Renal cortex interstitium (tissue), 15 donors: ENCODE measurements at places on chromosomes 16 and 17. TPM values are rescaled to one million over a fixed set of nuclear protein-coding genes. Genes with fewer than 3 reads are reported as not detected.

DNA sequence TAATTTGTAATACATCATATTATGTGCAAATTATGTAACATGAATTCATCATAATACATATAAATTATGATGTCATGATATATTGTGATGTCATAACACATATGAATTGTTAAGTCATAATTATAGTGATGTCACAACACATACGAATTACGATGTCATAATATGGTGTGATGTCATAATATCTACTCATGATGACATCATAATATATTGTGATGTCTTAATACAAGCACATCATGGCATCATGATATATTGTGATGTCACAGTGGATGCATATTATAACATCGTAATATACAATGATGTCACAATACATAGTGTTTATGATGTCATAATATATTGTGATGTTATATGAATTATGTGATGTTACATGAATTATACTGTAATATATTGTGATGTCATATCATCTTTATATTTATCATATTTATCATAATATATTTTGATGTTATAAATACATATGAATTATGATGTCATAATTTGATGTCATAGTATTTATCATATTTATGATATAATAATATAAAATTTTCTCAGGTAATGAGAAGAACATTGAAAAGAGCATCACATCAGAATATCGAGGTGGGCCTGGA lies 1793.0 kb downstream of the TP53TG3F start:
- no peak for DNase-seq

DNA sequence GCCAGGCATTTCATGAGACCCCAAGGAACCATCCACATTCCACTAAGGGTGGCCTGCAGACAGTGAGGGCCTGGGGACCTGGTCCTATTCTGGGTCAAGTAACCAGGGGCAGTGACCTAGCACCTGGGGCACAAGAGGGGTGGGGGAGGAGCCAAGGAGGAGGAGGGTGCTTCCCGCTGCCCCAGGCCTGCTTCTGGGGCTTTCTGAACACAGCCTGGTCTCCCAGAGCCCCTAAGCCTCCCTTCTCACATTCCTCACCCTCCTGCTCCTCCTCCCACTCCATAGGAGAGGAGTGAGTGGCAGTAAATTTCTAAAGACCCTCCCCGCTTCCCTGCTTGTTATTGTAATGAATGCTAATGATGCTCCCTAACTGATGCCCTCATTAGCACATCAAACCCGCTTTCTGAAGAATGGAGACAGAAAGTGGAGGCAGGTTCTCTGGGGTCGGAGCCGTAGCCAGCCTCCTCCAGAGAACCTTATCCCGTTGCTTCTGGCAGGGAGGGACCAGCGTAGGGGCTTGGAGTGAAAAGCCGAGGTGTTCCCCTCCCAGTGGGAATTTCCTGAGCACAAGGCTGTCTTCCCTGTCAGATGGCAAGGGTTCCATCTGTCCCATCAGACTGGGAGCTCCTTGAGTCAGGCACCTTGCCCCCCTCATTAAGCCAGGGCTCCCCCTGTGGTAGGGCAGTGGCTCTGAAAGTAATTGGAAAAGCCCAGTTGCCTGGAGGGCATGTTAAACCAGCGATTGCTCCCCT lies 3.7 kb upstream of the SRCIN1 start:
- DNase-seq = no peak

- DNase-seq = no peak
These were observed 23.4 kb upstream of the SKAP1 start for GRCh38 chr17:48453447-48453846.

DNA sequence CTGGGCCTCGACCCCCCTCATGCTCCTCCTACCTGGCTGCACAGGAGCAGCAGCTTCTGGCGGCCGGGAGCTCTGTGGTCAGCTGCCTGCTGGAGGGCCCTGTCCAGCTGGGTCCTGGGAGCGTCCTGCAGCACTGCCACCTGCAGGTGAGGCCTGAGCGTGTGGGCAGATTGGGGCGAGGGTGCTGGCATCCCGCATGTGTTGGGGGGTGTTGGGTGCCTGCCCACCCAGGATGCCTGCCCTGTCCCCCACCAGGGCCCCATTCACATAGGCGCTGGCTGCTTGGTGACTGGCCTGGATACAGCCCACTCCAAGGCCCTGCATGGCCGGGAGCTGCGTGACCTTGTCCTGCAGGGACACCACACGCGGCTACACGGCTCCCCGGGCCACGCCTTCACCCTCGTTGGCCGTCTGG lies 16.5 kb downstream of the FCSK start:
- no peak for DNase-seq

Gene TP53TG3B
- not detected for polyA plus RNA-seq

Gene VTN
- 19.4 TPM for polyA plus RNA-seq

- no peak for DNase-seq
These were observed 577.8 kb downstream of the WWOX start for GRCh38 chr16:78677181-78677731.

Gene HBA1
- polyA plus RNA-seq = 749 TPM

DNA sequence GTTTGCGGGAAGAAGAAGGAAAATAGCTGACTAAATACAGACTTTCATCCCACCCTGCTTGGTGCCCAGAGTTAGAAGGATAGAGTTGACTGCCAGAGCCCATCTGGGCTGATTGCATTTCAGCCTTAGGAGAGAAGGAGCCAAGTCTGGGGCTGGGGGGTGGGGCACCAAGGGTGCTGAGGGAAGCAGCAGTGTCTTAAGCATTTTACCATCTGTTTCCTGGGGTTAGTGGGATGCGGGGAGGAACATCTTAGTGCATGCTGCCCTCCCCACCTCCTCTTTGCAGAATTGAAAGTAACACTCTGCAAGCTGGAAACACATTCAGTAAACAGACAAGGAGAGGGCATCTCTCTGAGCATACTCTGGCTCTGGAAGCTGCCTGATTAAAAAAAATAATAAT lies 1.5 kb upstream of the ARL5C start:
- DNase-seq = no peak

GRCh38 chr17:78168903-78169793 lies 767 bp downstream of the SYNGR2 start:
- no peak for DNase-seq

DNA sequence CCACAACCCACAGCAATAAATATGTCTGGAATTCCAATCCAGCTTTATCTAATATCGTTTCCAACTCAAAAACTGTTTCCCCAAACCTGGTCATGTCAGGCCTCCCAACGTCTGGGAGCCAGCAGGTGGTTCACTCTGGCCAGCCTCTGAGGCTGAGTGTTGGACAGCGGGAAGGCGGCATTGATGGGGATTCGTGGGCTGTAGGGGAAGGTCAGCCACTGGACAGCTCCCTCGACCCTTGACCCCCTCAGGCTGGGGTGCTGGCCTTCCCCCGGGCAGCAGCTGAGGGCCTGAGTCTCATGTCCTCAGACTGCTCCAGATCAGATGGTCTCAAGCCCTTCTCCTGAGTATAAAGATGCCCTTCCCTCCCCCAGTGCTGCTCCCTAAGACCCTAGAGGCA lies 50.2 kb downstream of the SDK2 start:
- DNase-seq = no peak

DNA sequence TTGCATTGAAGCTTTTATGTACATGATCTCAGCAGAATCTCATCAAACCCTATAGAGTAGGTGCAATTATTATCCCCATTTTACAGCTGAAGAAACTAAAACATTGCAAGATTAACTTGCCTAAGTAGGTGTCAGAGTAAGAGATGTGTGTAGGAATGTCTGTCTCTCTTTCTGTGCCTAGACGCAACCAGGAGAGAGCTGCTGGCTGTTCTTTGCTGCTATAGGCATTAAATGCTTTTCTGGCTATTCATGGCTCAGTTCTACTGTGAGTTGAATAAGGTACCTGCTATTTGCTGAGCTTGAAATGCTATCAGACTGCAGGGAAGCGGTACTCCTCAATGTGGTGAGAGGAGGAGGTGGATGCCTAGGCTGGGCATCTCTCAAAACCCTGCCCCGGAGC lies 17.0 kb downstream of the IRX5 start:
- DNase-seq = no peak

DNA sequence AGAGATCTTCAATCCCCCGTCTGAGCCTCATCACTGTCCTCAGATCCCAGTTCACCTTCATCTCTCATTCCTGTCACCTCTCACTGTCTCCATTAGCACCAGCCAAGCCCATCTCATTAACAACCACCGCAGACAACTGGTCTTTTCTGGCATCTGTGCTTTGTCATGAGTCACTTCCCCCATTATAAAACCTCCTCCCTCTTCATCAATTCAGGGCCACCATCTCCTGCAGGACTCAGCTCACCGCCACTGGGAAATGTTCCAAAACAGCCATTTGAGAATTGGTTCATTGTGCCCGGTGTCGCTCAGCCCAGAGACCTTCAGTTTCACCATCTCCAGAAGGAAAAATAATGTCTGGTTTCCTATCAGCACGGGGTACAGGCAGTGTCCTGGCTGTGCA lies 56.9 kb upstream of the TEKT3 start:
- no peak for DNase-seq

GRCh38 chr17:70308618-70309017 lies 139.3 kb downstream of the KCNJ2 start:
- DNase-seq = no peak
